Natural killer cell (primary cell): ENCODE measurements at places on chromosomes 16 and 17. TPM values are rescaled to one million over a fixed set of nuclear protein-coding genes. Genes with fewer than 3 reads are reported as not detected.

Gene ODAD4
- 2.9 TPM for total RNA-seq

DNA sequence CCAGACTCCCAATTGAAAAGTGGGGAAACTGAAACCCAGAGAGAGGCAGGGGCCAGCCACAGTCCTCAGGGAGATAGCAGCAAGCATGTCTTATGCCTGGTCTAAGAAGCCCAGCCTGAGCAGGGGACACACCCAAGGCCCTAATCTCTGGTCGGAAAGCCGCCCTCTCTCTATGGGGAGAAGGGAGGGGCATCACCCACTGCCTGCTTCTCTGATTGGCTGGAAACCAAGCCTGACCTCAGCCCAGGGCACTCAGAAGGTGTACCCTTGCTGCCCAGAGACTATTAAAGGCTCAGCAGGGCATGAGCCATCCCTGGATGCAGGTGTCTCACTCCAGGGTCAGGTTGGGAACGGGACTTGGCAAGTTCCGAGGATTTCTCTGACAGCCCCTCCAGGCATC, 5.7 kb upstream of the KRT13 start:
- no peak for DNase-seq

DNA sequence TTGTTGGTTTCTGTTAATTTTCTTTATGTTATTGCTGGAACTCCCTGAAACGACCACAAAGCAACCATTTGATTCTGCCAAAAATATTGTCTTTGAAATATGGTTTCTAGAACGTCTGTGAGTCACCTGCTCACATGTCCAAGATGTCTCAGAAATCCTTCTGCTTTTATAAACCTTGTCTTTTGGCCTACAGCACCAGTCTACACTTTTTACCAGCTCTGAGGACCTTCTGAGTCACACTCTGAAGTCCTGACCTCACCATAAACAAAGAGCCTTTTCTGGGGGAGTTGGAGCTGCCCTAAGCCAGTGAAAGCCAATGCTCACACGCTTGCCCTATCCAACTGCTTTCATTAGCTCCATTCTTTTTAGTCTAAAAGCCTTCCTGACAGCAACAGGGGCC, 55.5 kb downstream of the GRIN2A start:
- no peak for DNase-seq

- no peak for DNase-seq
These were observed 31.5 kb downstream of the ZFHX3 start for GRCh38 chr16:73016488-73016830.
